ENCODE measurements at places on chromosomes 7 and 10. TPM values are rescaled to one million over a fixed set of nuclear protein-coding genes. Genes with fewer than 3 reads are reported as not detected.

Gene TSPAN13
- total RNA-seq: 91.9 TPM

Gene ABCB4
- 0.47 TPM for total RNA-seq

Gene CDHR3
- 16.1 TPM for total RNA-seq

GRCh38 chr7:99371376-99371920, 3.1 kb upstream of the ARPC1B start:
- no peak for DNase-seq

GRCh38 chr10:82737549-82737948, 862.6 kb downstream of the NRG3 start:
- DNase-seq: no peak

- DNase-seq: no peak
Observed at GRCh38 chr10:4281190-4281825, 496.3 kb upstream of the KLF6 start.

- DNase-seq: no peak
Observed at GRCh38 chr10:10617686-10618085, 400.0 kb upstream of the CELF2 start.

GRCh38 chr7:78377532-78377931, 579.0 kb downstream of the PHTF2 start:
- DNase-seq: no peak

Gene HEPACAM2
- total RNA-seq: not detected

Gene SPRN
- 6.1 TPM for total RNA-seq

- DNase-seq: no peak
Observed at GRCh38 chr10:78532480-78533042, 498.9 kb downstream of the RPS24 start.

Gene ACTR3C
- total RNA-seq: 7.3 TPM

Gene SPDYE5
- not detected for total RNA-seq

DNA sequence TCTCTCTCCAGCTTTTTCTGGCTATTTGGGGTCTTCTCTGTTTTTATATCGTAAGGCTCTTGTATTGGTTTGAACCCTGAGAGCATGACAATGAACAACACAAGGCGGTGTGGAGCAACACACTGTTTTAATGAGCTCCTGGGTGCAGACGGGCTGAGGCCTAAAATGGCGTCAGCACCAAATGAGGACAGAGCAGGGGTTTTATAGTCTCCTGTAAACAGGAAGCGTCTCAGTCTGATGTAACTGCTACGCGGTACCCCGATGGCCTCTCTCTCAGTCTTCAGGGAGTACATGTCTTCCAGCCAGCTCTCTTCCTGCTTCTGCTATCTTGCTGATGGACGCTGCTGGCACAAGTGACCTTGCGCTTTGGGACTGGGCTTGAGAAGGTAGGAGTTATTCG, 95.9 kb upstream of the CCDC71L start:
- no peak for DNase-seq

DNA sequence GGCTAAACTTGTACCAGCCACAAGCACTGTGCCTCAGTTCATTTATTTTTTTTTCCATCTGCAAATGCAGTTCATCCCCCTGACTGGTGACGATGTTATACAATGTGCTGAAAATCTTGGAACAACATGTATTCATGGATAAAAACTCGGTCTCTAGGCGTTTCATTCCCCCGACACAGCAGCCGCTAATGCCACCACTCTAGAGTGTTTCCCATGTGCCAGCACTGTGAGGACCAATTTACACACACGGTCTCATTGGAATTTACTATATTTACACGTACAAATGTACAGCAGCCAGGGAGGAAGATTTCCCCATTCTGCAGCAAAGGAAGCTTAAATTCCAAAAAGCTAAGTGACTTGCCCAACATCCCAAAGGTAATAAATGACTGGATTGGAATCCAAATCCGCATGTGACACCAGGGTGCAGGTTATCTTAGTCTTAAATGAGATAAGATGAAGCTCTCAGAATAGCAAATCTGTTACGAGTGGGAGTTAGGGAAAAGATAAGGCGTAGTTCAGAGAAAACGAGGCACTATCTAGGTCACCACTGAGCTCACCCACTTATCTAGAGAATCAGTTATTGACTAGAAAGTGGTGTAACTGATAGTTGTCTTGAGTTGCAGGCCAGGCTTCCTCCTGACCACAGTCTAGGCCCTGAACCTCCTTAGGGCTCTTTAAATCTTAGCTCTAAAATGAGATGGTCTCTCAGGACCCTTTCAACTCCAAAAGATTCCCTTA, 36.7 kb downstream of the FAM107B start:
- no peak for DNase-seq

Gene NUPR2
- total RNA-seq: 0.62 TPM

GRCh38 chr10:33164060-33164709, 170.3 kb downstream of the NRP1 start:
- DNase-seq: no peak

- no peak for DNase-seq
Observed at GRCh38 chr7:108650467-108650866, 80.8 kb downstream of the DNAJB9 start.

DNA sequence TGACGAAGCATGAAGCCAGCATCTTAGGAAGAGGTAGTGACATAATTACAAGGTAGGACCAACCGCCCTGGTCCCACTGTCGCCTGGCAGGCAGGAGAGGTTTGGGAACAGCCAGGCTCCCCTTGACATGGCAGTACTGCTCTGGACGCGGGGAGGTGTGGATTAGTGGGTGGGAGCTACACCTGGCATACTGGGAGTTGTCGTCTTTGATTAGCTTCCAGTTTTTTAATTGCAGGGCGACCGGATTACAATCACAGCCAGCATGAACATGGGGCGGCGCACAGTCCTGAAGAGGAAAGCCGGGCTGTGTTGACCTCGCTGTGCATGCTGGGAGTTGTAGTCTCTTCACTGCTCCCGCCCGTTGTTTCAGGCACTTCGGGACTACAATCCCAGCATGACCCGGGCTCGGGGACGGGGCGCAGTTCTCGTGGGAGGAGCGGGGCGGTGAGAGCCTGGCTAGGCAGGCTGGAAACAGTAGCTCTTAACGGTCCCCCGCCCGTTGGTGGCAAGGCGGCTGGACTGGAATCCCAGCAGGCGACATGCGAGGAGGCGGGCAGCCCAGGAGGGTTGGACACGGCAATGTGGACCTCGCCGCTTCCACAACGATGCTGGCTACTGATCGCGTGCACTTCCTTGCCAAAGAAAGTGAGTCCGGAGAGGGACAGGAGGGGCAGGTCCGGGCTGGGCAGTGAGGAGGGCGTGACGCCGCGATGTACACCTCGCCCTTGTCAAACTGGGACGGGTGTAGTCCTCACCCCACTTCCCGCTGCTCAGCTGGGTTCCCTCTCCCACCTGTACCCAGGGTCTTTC, 98.0 kb upstream of the ZNF722 start:
- DNase-seq: peak; percentile 91

Gene CFAP58
- 0.62 TPM for total RNA-seq

GRCh38 chr7:139103057-139103815, 6.3 kb downstream of the ZC3HAV1 start:
- no peak for DNase-seq

GRCh38 chr7:66344166-66344565, 139.0 kb downstream of the TPST1 start:
- no peak for DNase-seq

- no peak for DNase-seq
Observed at GRCh38 chr7:7817748-7818147, 99.3 kb upstream of the RPA3 start.

Gene IFIT5
- total RNA-seq: 60.7 TPM

DNA sequence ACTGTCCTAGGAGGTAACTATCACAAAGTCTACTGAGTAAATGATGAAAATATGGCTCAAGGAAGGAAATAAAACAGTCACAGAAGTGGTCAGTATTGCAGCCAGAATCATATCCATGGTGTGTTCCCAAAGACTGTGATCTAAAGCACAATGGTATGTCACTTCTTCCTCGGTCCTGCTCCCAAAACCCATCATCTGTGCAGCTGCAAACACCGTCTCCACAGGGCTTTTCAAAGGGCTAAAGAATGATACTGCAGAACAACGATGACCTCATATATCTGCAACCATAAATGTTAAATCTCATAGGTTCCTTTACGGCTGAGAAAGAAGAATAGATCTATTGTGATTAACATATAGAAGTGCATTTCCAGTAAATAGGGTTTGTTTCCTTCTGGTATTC, 465.0 kb downstream of the GRID1 start:
- DNase-seq: no peak

Gene CBX3
- total RNA-seq: 201 TPM

DNA sequence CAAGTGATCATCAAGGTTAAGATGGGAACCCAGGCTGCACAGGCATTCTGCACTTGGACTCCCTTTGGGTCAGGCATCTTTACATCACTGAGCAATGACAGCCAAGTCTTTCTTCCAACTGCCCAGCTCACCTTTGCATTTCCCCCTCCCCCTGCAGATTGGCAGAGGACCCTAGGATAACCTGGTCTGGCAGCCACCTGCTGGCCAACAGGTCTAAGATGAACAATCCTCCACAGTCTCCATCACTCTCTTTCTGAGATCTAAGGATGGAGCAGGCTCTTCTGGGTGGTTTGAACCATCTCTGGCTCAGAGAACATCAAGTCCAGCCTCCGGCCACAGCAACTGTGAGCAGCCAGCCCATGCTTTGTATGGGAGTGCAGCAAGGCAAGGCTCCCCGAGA, 75.8 kb downstream of the RAB11FIP2 start:
- DNase-seq: no peak

Gene HOXA4
- not detected for total RNA-seq

DNA sequence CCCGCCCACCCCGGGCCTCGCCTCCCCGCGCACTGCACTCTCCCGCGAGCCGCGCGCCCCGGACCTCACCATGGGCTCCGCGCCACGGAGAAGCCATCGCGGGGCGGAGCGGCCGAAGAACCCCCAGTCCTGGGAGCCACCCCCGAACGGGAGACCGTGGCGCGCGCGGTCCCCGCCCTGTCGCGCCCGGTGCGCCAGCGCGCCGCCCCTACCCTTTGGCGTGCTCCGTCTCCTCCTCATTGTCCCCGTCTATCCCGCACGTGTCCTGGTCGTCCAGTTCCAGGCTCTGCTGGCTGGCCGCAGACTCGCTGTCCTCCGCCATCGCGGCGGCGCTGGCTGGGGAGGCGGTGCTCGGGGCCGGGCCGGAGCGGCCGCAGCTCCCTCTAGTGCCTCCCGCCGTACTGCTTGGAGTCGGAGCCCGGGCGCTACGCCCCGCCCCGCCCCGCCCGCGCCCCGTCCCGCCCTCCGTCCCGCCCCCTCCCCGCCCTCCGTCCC, at the start of gene NMT2:
NMT2 (minus strand) TSS at position 403 of the 495 bp plus-strand sequence; CDS start at position 322, 81 bp downstream.
- peak; percentile 98 for DNase-seq

DNA sequence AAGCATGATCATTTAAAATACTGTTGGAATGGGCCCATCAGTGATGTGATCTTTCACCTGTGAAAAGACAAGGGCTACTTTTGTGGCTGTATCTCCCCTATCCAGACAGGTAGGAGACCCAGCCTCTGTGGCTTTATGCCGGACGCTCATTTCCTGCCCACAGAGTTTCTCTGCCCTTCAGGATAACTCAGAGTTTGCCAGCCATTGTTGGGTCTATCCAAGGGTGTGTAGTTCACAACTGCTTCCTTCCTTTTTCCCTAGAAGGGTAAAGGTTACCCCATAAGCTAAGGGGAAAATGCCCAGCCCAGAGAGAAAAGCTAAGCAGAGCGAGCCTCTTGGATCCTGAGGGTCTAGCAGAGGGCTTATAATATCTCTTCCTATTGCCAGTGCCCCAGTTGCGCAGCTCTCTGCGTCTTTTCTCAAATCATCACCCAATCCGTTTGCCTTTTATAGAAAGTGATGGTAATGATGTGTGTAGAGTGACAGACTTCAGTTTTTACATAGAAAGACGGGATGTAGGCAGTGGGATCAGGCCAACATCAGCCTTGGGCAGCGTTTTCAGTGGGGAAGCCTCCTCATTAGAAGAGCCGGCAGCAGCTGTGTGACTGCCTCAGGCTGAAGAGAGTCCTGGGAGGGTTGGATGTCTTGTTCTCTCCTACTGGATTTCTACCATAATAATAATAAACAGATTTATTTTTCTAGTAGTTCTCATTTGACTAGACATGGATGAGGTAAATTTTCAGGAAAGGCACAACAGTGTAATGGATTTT, 80.5 kb downstream of the MET start:
- DNase-seq: no peak

DNA sequence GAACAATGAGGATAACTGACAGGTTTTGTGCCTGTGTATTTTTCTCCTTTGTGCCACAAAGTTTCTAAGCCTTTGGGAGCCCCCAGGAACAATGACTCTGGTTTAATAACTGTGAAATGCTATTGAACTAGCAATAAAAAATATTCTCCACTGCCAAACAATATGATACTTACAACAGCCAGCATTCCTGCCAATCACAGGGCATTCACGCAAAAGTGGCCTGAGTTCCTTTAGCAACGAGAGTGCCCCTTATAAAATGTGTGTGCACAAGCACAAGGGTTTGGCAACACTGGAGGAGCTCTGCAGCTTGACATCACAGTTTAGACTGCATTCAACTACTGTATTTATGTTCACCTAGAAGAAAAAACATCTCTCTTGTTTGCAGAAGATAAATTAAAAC, 412.9 kb upstream of the NFE2L3 start:
- DNase-seq: no peak

DNA sequence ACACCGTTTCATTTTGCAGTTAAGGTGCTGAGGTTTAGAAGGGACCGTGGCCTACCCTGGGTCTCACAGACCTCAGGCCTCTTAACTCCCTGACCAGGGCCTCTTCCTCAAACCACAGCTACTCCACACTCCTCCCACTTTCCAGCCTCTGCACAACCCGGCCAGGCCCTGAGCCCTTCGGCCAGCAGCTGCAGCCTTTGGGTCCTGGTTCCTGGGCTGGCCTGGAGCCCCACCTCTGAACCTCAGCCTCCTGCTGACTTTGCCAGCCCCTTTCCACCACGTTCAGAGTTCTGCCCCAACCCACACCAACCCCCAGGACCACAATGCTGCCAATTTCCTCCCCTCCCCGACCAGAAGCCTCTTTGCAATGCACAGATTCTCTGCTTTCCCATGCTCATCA, 84.1 kb downstream of the VOPP1 start:
- no peak for DNase-seq

DNA sequence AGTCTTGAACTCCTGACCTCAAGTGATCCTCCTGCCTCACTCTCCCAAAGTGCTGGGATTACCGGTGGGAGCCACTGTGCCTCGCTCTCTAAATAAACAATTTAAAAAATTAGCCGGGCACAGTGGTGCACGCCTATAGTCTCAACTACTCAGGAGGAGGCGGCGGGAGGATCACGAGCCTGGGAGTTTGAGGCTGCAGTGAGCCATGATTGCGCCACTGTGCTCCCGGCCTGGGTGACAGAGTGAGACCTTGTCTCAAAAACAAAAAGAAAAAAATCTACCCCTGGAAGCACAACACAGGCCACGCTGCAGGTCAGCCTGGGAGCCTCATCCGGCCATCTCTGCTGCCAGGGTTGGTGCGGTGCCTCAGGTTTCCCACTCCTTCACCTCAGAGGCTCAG, 3.8 kb upstream of the EIF3B start:
- no peak for DNase-seq

DNA sequence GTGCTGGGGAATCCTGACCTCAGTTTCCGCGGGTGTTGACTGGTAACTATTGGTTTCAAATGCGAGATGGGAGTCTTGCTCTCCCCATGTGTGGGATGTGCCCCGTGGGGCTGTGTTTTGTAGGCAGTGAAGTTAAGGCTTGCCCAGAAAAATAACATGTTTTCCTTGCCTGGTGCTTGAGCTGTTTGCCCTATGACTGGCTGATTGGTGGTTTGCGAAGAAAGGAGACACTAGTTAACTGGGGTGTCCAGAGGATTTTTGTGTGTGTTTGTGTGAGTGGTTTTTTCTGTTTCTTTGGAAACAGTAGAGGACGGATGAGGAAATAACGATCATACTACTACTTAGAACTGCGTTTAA, 61.9 kb downstream of the CREB5 start:
- DNase-seq: no peak

All from occipital lobe (tissue), 3 donors.